Stimulated activated CD8-positive, alpha-beta memory T cell treated with anti-CD3 and anti-CD28 coated beads, Interleukin-4, amount 100 ng/mL, for 4 hours (primary cell): ENCODE measurements at places on chromosomes 5 and 9.

GRCh38 chr5:77863181-77863580 lies 87.0 kb upstream of the TBCA start:
- no peak for DNase-seq

DNA sequence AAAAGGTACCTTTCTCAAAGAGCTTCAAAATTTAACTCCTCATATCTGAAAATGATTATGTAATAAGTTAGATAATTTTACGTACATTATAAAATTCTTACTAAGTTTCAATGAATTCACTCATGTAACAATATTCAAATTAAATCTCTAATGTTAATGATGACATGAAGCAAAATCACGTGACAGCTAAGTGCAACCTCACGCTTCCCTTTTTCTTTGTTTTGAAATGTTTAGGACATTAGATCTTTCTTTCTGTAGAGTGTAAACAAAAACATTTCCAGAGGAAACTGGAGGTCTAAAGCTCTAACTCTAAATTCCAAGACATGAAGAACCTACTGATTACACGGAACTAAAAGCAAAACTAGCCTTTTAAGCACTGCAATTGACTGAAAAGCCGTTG lies 227.3 kb upstream of the TBCA start:
- DNase-seq: no peak

GRCh38 chr9:71929223-71929622 lies 17.8 kb downstream of the C9orf85 start:
- DNase-seq: no peak

DNA sequence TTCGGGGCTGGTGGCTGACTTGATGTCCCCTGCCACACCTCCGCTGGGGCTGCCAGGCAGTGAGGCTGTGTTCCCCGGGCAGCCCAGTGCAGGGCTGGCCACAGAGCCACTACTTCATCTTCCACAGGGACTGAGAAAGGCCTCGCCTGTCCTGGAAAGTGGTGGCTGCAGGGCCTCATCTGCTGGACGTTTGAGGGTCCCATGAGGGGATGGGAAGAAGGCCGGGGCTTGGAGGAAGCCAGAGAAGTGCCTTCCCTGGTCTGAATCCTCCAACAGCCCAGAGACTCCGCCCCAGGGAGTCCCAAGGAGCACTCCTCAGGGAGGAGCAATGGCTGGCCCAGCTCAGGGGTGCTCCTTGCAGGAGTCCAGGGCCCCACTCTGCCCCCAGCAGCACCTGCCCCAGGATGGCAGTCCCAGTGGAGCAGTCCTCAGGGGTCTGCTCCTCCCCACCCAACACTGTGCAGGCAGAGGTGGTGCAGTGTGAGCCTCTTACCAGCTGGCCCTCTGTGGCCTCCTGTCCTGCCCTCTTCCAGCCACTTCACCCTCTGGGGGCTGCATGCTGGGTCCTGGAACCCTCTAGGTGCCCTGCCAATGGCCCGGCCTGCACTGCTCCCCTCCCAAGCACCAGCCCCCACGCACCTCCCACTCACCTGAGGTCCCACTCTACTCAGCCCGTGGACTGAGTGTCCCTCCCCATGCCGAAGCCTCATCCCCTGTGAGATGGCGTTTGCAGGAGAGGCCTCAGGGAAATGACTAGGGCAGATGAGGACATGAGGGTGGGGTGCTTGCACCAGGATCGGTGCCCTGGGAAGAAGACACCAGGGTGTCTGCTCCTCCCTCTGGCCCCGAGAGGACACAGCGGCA lies 47.3 kb upstream of the COL5A1 start:
- DNase-seq: no peak
